ENCODE measurements at places on chromosomes 12 and 14. TPM values are rescaled to one million over a fixed set of nuclear protein-coding genes. Genes with fewer than 3 reads are reported as not detected.

DNA sequence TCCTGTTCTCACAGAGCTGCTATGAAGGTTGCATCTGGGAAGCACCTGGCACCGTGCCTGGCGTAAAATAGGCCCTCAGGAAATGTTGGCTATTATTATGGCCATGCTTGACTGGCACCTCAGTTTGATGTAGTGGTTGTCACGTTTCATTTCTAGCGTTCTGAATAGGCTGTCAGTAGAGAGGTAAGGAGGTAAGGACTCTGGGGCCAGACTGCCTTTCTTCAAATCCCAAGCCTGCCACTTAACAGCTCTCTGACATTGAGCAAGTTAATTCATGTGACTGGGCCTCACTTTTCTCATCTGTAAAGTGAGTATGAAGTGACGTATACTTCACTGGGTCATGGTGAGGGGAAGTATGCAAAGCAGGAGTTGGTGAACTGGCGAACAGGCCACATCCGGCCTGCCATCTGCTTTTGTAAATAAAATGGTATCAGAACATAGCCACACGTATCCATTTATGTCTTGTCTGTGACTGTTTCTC, 196.2 kb downstream of the CACNA1C start:
- no peak overlapping the region for H3K27ac ChIP-seq
- no peaks in the 10 kb centered on the region for H3K27me3 ChIP-seq
- H3K4me1 ChIP-seq, result peaks cover 29% of the 10 kb centered on the region
- DNase-seq, result no peak
- peaks cover 4% of the 10 kb centered on the region for H3K36me3 ChIP-seq

- H3K36me3 ChIP-seq, result peaks cover 29% of the 10 kb centered on the region
- H3K27me3 ChIP-seq, result peaks cover 5% of the 10 kb centered on the region
- H3K27ac ChIP-seq, result no peak overlapping the region
- H3K4me1 ChIP-seq, result peaks cover 16% of the 10 kb centered on the region
Measured at GRCh38 chr12:96091833-96092232, 56.4 kb upstream of the LTA4H start.

- peaks cover 12% of the 10 kb centered on the region for H3K4me1 ChIP-seq
- no peaks in the 10 kb centered on the region for H3K36me3 ChIP-seq
- no peaks in the 10 kb centered on the region for H3K27me3 ChIP-seq
- no peak for DNase-seq
- H3K27ac ChIP-seq, result no peak overlapping the region
Measured at GRCh38 chr12:68831272-68831671, 23.3 kb downstream of the MDM2 start.

DNA sequence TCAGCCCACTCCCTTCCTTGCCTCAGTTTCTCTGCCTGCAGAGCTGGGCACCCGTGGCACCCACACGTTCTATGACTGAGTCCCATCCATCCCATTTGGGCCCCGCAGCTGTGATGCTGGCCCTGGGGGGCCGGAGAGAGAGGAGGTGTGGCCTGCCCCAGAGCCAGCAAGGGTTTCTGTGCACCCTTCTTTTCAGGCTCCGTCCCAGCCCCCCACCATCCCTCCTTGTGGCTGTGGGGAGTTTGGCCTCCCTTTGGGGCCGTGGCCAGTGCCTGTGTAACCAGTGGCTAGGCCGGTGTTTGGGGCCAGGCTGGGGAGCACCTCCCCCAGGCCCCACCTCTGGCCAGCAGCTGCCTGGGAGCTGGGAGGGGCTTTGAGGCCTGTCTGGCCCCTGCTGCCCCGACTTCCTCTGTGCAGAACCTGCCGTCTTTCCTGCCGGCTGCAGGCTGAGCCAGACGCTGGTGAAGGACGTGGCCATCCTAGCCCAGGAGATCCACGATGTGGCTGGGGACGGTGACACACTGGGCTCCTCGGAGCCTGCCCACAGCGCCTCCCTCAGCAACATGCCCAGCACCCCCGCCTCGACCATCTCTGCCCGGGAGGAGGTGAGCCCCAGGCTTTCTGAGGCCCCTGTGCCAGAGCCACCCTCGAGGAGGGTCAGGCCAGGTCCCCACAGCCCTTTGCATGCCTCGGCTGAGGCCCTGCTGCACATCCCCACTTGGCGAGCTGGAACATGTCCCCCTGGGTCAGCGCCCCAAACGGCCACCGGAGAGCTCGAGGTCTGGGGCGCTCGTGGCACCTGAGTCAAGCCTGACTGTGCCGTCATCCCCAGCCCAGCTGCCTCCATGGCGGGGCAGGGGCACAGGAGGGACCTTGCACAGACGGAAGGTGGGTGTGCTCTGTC, 27.7 kb downstream of the CEP170B start:
- H3K4me3 ChIP-seq, result no peak overlapping the region
- H3K27ac ChIP-seq, result no peak overlapping the region
- peaks cover 4% of the 10 kb centered on the region for H3K4me1 ChIP-seq
- peak; percentile 21 for DNase-seq

DNA sequence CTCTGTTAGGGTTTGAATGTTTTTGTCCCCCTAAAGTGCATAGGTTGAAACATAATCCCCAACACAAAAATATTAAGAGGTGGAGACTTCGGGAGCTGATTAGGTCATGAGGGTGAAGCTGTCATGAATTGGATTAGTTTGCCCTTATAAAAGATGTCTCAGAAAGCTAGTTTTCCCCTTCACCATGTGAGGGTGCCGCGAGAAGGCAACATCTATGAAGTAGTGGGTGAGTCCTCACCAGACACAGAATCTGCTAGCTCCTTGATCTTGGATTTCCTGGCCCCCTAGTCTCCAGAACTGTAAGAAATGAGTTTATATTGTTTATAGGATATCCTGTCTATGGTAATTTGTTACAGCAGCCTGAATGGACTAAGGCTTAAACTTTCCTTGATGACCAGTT, 301.5 kb upstream of the ATP2B1 start:
- no peaks in the 10 kb centered on the region for H3K27me3 ChIP-seq
- no peaks in the 10 kb centered on the region for H3K4me1 ChIP-seq
- no peak overlapping the region for H3K4me3 ChIP-seq
- H3K36me3 ChIP-seq, result no peaks in the 10 kb centered on the region
- no peak for DNase-seq
- H3K27ac ChIP-seq, result no peak overlapping the region

DNA sequence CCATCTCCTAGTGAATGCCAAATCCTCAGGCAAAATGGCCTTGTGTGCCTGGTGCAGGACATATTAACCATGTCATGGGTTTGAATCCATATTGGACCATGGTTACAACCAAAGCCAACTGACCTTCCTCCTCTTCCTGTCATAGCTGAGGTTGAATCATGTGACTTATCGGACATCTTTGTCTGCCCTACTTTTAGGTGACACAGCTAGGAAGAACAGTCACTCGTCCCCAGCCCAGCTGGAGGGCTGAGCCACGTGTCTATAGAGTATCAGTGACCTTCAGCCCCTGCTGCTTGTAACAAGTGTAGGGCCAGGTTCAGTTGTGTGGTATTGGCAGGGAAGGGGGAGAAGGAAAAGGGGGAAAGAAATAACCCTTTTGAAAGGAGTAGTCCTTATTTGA, 225.2 kb downstream of the KTN1 start:
- peaks cover 7% of the 10 kb centered on the region for H3K36me3 ChIP-seq
- DNase-seq, result no peak
- H3K27me3 ChIP-seq, result peaks cover 2% of the 10 kb centered on the region
- no peak overlapping the region for H3K27ac ChIP-seq
- H3K4me1 ChIP-seq, result no peaks in the 10 kb centered on the region

GRCh38 chr12:70627677-70628076, 9.6 kb downstream of the PTPRB start:
- no peaks in the 10 kb centered on the region for H3K4me1 ChIP-seq
- no peak for DNase-seq
- no peaks in the 10 kb centered on the region for H3K36me3 ChIP-seq
- H3K27me3 ChIP-seq, result no peaks in the 10 kb centered on the region

VRTN gene
- total RNA-seq, result 0.15 TPM

FAM181A gene
- not detected for total RNA-seq

Measured in glutamatergic neuron (in vitro differentiated cells).